ENCODE measurements at places on chromosomes 3 and 15. TPM values are rescaled to one million over a fixed set of nuclear protein-coding genes. Genes with fewer than 3 reads are reported as not detected.

The FEZF2 gene
- total RNA-seq: not detected

GRCh38 chr3:46678280-46678679 lies 15.2 kb downstream of the ALS2CL start:
- no peak for DNase-seq
- H3K36me3 ChIP-seq: no peaks in the 10 kb centered on the region
- H3K4me1 ChIP-seq: no peaks in the 10 kb centered on the region
- H3K4me3 ChIP-seq: no peak overlapping the region
- H3K27ac ChIP-seq: no peak overlapping the region

DNA sequence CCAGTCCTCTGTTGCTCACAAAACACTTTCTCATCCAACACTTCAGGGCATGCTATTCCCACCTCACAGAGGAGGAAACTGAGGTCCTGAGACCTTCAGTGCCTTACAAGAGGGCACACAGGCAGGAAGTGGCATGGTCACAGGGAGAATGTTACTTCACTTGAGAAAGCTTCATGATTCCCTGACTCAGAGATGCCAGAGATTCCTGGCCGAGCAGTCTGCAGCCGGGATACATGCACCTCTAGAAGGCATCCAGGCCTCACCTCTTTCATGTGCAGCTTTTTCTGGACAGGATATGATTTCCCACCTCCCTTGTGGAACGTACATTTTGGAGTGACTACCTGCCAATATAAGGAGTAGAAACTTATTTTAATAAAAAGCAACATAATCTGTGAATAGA lies 2.8 kb upstream of the SST start:
- no peak for DNase-seq
- no peaks in the 10 kb centered on the region for H3K36me3 ChIP-seq
- no peak overlapping the region for H3K27ac ChIP-seq

GRCh38 chr3:173025941-173026340 lies 115.1 kb downstream of the SPATA16 start:
- no peak for DNase-seq
- H3K27ac ChIP-seq: no peak overlapping the region

- H3K36me3 ChIP-seq: no peaks in the 10 kb centered on the region
- H3K27me3 ChIP-seq: no peaks in the 10 kb centered on the region
- H3K27ac ChIP-seq: no peak overlapping the region
- H3K4me3 ChIP-seq: no peak overlapping the region
- DNase-seq: no peak
Observed at GRCh38 chr15:58585693-58586443, 154.1 kb downstream of the LIPC start.

- DNase-seq: no peak
- no peak overlapping the region for H3K4me3 ChIP-seq
- H3K27ac ChIP-seq: no peak overlapping the region
- H3K27me3 ChIP-seq: no peaks in the 10 kb centered on the region
- H3K4me1 ChIP-seq: no peaks in the 10 kb centered on the region
Observed at GRCh38 chr3:114716916-114717315, 423.1 kb downstream of the TIGIT start.

The CACNA2D2 gene
- total RNA-seq: 1.5 TPM

GRCh38 chr3:40292637-40293349 lies 16.7 kb upstream of the EIF1B start:
- H3K4me1 ChIP-seq: no peaks in the 10 kb centered on the region
- no peak overlapping the region for H3K27ac ChIP-seq
- no peak for DNase-seq
- no peak overlapping the region for H3K4me3 ChIP-seq
- no peaks in the 10 kb centered on the region for H3K36me3 ChIP-seq

- no peak for DNase-seq
- no peak overlapping the region for H3K4me3 ChIP-seq
- no peaks in the 10 kb centered on the region for H3K36me3 ChIP-seq
Observed at GRCh38 chr3:191961529-191961928, 500.6 kb downstream of the PYDC2 start.

DNA sequence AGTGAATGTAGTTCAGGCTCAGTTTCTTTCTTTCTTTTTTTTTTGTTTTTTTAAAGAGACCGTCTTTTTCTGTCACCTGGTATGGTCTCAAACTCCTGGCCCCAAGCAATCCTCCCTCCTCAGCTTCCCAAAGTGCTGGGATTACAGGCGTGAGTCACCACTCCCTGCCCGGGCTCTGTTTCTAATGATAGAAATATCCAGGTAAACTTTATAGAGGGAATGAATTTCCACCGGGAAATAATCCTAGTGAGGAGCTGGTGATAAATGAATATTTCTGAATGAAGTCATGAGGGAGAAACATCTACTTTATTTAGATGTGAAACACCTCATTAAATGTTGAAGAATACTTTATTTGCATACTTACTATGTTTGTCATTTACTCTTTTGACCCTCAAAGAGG lies 7.2 kb downstream of the RNF13 start:
- no peaks in the 10 kb centered on the region for H3K4me1 ChIP-seq
- H3K4me3 ChIP-seq: no peak overlapping the region
- DNase-seq: no peak
- H3K36me3 ChIP-seq: no peaks in the 10 kb centered on the region

GRCh38 chr3:126022741-126023359 lies 53.9 kb downstream of the ROPN1B start:
- no peak overlapping the region for H3K4me3 ChIP-seq
- H3K4me1 ChIP-seq: no peaks in the 10 kb centered on the region
- no peak overlapping the region for H3K27ac ChIP-seq
- no peaks in the 10 kb centered on the region for H3K36me3 ChIP-seq
- no peaks in the 10 kb centered on the region for H3K27me3 ChIP-seq

The ISG20 gene
- total RNA-seq: 7.4 TPM

GRCh38 chr15:73887481-73887880 lies 14.1 kb downstream of the TBC1D21 start:
- no peaks in the 10 kb centered on the region for H3K4me1 ChIP-seq
- no peaks in the 10 kb centered on the region for H3K36me3 ChIP-seq
- DNase-seq: no peak
- H3K27ac ChIP-seq: no peak overlapping the region
- H3K4me3 ChIP-seq: no peak overlapping the region

The MEIS2 gene
- total RNA-seq: 55.8 TPM

The AGBL1 gene
- total RNA-seq: not detected

- H3K4me1 ChIP-seq: peaks cover 3% of the 10 kb centered on the region
- no peaks in the 10 kb centered on the region for H3K36me3 ChIP-seq
- H3K27me3 ChIP-seq: no peaks in the 10 kb centered on the region
- H3K27ac ChIP-seq: peak overlapping the region; percentile 34
- no peak overlapping the region for H3K4me3 ChIP-seq
Observed at GRCh38 chr3:43231276-43232000, 54.9 kb upstream of the SNRK start.

GRCh38 chr15:22806156-22806555 lies 19.7 kb downstream of the NIPA1 start:
- no peak overlapping the region for H3K4me3 ChIP-seq
- no peak for DNase-seq
- H3K27me3 ChIP-seq: no peaks in the 10 kb centered on the region
- no peaks in the 10 kb centered on the region for H3K4me1 ChIP-seq
- no peaks in the 10 kb centered on the region for H3K36me3 ChIP-seq
- H3K27ac ChIP-seq: no peak overlapping the region

- H3K4me1 ChIP-seq: peaks cover 3% of the 10 kb centered on the region
- no peak for DNase-seq
- H3K27ac ChIP-seq: peak overlapping the region; percentile 72
- no peak overlapping the region for H3K4me3 ChIP-seq
- no peaks in the 10 kb centered on the region for H3K36me3 ChIP-seq
Observed at GRCh38 chr3:71530903-71531530, 52.5 kb downstream of the FOXP1 start.

DNA sequence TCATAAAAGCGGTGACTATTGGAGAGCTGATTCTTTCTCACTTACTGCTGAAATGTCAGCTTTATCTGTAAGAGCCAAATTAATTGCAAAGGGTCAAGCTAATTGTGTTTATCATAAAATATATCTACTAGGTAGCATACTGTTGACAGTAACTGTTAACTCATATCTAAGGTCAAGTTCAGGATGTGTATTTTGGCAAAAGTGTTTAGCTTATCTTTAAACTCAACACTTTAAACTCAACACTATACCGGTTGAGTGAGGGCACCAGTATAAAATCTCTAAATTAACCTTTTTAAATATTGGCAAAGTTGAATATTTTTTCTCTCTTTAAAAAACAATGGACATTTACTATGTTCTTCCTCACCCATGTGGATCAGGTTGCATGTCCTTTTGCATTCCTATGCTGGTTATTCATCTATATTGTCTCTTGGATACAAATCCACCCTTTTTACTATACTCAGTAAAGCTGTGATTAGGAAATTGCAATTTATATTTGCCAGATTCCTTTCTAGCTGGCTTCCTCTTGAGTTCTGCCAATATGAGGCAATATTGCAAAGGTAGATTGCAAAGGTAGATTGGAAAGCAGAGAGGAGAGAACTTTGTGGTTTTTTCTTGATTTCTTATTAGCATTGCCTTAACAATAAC lies 344.6 kb upstream of the DCBLD2 start:
- no peak overlapping the region for H3K4me3 ChIP-seq
- no peaks in the 10 kb centered on the region for H3K4me1 ChIP-seq
- DNase-seq: no peak
- no peak overlapping the region for H3K27ac ChIP-seq

- no peak for DNase-seq
- H3K4me1 ChIP-seq: no peaks in the 10 kb centered on the region
- no peak overlapping the region for H3K27ac ChIP-seq
- no peaks in the 10 kb centered on the region for H3K27me3 ChIP-seq
Observed at GRCh38 chr3:131223373-131224289, 157.9 kb upstream of the NUDT16 start.
